Skeletal muscle cell (primary cell): ENCODE measurements at places on chromosomes 2 and 18.
A peak's percentile ranks its signal among the peaks of the same experiment; 100 is the strongest.

DNA sequence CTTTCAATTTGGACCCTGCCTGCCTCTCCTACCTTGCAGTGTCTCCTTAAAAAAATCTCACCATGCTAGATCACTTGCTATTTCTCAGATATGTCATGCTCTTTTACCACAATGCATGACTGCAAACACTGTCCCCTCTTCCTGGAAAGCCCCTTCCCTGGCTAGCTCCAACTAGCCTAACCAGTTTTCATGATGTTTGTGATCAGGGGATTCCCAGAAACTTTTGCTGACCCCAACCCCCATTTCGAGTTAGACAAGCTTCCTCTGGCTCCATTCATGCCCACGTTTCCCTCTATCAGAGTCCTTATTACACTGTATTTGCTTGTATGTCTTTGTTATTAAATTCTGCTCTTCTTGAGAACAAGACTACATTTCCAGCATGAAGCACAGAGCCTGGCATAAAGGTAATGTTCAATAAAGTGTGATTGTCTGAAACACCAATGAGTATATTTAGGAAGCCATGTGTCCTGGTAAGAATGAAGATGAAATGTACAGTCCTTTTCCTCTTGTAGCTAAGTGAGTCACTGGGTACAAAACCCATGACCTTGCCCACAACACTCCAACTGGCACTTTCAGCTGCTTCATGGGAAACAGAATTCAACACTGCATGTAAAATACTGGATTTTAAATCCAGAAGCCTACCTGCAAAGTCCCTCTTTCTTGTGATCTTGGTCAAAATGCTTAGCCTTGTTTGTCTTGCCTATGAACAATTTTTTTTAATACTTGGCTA lies 62.0 kb upstream of the ATL2 start:
- DNase-seq: no peak

GRCh38 chr18:76452357-76452756 lies 42.7 kb downstream of the ZNF516 start:
- DNase-seq: no peak

DNA sequence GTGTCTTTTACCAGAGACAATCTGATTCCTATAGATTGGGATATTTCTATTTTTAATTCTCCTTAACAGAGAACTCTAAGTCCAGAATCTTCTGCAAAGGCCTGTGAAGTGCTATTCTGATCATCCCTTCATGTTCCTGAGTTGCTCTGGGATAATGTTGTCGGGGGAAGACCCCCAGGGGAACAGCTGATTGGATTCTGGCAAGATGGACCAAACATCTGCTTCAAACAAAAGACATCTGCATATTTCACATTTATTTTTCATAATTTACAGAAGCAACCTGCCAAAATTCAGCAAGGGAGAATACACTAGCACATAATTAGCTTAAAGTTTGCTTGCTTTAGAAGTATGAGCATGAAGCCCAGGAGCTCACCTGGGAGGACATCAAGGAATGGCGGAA lies 116.0 kb upstream of the ETAA1 start:
- DNase-seq: no peak

DNA sequence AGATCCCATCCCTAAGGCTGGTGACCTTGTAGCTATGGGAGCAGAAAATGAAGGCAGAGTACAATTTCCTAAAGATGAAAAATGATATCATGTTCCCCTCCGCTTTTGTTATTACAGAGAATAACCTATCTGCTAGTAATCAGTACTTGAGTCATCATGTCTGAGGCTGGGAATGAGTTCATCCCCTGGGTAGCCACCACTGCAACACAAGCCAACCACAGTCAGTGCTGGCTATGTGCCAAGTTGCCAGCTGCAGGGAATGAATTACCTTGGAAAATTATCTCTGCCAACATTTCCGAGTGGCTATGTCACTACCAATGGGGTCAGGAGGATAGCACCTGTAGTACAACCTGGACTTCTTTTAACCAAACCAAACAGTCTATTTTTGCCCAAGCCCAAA lies 1094.7 kb upstream of the DDX18 start:
- peak; percentile 4 for DNase-seq

- no peak for DNase-seq
These were observed 8.2 kb downstream of the MAPRE2 start for GRCh38 chr18:35049111-35050027.

DNA sequence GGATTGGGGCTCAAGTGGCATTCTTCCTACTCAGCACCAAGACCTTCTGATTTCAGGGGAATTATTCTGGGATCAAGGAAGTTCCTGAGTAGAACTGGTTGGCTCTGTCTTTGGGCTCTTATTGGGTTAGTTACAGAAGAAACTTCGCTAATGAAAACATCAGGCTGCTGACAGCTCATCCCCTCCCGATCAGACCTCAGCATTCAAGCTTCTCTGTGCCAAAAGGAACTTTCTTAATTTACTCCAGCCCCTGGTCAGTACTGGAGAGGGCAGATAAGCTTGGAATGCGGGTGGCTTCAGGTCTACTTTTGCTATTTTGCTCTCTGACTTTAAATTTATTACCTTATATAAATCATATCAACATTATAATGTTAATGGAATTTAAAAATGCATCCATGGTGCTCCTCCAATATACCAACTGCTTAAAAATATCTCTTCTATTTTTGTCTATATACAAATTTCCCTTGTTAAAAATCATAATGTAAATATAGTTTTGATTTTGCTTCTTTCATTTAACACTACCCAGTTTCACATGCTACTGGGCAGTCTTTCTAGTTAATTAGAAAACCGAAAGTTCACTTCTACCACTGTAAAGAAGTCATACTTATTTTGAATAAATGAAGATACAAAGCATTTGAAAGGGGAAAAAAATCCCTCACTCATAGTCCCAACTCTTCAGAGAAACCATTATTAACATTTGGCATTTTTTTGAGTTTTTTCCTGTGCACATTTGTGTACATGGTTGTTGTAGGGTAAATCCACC lies 34.4 kb downstream of the PCARE start:
- DNase-seq: no peak

GRCh38 chr18:59264651-59265245 lies 8.5 kb downstream of the RAX start:
- no peak for DNase-seq

GRCh38 chr2:23530909-23531276 lies 145.9 kb downstream of the KLHL29 start:
- no peak for DNase-seq

- no peak for DNase-seq
These were observed 31.0 kb downstream of the CENPA start for GRCh38 chr2:26816893-26817292.

DNA sequence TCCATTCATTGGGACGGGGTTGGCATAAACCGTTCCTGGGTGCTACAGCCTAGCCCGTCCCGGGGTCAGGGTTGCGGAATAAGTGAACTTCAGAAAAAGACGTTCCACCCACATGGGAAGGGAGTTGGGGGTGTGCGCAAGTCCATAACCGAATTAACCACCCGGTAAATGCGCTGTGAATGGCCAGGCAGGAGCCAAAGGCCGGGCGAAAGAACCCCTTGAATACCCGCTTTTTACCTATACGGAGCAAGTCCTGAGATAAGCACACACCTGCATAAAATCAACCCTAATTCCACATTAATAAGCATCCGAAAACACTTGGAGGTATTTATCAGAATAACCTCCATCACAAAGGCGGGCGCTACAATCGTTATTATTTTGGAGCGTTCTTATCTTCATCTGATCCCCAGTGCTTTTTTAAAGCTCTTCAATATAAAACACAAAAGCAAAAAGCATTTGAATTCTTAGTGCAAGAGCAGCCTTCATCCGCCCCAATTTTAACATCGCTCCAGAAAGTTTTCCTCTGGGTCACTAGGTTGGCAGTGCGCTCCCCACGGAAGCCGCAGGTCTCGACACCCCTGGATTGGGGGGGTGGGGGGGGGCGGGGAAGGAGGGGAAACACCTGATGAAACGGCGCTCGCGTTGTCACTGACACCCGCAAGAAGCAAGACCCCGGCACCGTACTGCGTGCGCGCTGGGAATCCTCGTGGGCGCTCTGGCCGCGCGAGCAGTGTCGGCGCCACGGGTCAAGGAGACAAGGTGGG lies 1.2 kb downstream of the SATB2 start:
- DNase-seq: no peak

DNA sequence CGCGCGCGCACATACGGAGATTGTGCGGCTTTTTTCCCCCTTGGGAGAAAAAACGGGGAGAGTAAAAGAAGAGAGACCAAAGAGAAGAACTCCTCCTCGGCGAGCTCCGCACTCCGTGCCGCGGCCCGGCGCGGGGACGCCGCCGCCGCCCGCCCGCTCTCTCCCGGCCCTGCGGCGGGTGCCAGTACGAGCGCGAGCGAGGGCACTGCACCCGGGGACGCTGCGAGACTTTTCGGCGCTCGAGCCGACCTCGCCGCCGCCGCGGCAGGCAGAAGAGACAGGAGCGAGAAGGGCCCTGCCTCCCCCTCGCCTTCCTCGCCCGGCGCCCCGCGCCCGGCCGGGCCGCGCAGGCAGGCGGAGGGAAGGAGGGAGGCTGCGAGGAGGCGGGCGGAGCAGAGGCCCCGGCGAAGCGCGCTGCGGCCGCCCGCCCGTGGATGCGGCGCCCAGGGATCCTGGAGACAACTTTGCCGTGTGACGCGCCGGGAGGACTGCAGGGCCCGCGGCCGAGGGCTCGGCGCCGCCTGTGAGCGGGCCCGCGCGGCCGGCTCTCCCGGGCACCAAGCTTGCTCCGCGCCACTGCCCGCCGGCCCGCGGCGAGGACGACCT lies 857 bp upstream of the INHBB start:
- DNase-seq: no peak

DNA sequence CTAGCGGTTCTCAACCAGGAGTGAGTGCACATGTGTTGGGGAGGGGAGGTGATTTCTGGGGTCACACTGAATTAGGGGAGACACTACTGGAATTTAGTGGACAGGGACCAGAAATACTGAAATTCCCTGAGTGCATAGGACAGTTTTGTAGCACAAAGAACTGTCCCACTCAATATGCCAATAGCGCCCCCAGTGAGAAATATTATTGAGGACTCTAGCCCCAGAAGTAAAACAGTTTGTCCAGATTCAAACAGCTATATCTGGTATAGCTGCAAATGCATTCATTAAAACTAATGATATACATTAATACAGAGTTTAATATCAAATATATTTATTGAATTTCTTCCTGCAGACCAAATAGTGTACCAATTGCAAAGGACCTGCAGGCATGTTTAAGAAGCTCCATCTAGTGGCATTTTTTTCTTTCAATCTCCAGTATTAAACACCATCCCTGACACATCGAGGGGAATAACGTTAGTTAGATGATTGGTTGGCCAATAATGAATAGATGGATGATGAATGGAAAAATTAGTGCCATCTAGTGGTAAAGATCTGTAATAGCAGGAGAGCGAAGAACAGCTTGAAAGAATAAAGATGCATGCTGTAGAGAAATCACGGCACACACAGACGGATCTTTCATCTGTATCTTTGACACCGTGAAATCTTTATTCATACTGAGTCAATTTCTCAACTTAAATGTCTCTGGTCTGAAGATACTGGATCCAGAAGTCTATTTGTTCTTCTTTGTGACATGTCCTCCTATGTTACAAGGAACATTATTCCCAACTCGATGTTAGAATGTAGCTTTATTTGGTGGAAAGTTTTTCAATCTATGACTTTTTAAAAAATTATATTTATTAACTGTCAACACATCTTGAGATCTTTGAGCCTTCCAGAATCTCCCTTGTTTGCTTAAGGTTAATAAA lies 62.5 kb downstream of the DHRS9 start:
- DNase-seq: no peak

GRCh38 chr2:221533299-221533698 lies 38.8 kb downstream of the EPHA4 start:
- DNase-seq: no peak

DNA sequence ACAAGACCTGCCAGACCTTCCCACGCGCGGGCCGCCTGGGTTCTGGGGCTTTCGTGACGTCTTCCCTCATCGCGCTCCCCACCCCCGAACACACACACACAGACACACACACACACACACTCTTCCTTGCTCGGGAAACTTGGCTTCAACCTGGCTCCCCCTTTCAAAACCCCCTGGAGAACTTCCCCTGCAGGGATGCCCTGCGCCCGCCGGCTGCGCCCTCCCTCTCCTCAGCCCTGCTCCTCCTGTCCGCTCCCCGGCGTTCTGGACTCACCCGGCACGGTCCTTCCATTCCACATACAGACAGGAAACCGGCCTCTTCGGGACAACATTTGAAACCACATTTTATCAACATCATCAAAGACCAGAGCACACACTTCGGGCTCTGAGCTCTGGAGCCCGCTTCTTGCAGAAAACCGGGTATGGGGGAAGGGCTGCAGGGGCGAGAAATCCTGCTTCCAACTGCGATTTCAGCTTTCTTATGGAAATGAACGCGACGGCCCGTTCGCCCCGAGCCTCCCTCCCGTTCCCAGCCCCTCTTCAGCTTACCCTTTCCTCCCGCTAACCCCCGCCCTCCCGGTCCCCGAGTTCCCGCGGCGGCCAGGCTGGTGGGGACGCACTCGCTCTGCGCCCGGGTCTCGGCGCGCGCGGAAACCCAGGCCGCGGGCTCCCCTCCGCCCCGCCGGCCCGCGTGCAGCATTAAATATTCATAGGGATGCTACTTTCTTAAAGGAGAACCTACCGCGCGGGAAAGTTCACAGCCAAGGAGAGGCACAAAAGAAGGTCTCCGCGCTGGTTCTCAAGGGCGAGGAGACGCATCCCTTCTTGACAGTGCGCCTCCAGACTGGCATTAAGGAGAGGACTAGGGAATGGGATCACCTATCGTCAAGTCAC lies 18.3 kb downstream of the POU3F3 start:
- no peak for DNase-seq

DNA sequence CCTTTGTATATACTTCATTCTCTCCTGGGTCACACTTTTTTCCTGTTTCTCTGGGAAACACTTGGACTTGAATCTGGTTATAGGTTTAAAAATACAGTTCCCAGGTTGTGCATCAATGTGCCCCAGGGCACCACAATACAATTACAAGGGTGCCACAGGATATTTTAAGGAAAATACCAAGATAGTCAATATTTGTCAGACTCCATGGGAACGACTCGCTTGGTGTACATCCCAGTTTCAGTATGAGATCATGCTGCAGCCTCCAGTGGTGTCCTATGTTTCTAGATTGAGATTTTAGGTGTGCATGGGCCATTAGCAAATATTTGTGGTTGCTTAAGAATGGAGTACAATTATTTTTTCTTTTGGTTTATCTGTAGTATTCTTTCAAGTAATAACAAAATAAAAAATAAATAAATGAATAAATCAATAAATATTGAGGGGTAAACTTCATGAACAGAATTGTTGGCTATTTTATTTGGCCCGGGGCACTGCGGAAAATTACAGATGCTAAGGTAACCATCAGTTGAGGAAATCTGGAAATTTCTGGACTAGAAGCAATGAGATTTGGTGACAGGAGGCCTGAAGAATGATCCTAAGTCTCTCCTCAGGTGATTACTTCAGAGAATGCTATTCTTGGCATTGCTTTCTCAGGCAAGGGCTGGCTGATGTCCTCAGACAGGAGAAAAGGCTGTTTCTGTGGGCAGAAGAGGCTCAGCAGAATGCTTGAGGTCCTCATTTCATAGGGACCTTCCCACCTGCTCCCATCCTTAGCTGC lies 649.3 kb upstream of the SOX11 start:
- DNase-seq: no peak

- DNase-seq: no peak
These were observed 8.0 kb downstream of the ZEB2 start for GRCh38 chr2:144511937-144512336.

- DNase-seq: no peak
These were observed 16.2 kb upstream of the GLI2 start for GRCh38 chr2:120719491-120719890.
